ENCODE measurements at places on chromosomes 2 and 18. TPM values are rescaled to one million over a fixed set of nuclear protein-coding genes. Genes with fewer than 3 reads are reported as not detected.
A peak's percentile ranks its signal among the peaks of the same experiment; 100 is the strongest.

Gene RPS27A
- total RNA-seq = 1,784 TPM

Gene INPP5D
- 184 TPM for total RNA-seq

Gene ESPNL
- total RNA-seq = not detected

Gene SLC4A1AP
- total RNA-seq = 18.7 TPM

Gene VWA3B
- total RNA-seq = not detected

Gene IL1B
- 61.2 TPM for total RNA-seq

GRCh38 chr2:170361090-170361936, 183.4 kb downstream of the MYO3B start:
- peak; percentile 36 for DNase-seq

DNA sequence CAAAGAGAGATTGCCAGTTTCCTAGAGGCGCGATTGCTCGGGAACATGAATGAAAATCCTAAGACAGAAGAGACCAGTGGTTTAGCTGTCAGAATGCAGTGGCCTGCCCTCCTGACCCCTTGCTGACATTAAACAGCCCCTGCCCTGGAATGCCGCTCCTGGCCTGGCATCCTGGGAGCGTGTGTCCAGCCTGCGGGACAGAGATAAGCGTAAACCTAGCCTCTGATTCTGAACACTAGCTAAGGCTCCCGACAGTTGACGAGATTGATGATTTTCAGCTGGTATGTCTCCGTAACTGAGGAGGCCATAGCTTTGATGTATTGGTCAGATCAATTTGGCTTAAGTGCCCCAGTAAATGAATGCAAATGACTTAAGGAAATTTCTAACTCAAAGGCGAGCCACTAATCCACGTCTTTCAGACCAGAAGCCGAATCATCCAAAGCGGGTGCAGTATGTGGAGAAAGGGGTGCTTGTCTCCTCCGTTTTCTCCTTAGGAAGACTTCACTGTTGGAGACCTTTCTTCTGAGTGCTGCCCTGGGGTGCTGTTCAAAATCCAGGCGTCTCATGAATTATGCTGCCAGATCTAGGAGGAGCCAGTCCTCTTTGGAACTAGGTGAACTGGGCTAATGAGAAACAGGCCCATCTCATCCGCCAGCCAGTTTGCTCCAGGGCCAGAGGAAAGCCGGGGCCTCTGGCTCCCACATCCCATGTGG, 142.5 kb upstream of the L3MBTL4 start:
- no peak for DNase-seq

DNA sequence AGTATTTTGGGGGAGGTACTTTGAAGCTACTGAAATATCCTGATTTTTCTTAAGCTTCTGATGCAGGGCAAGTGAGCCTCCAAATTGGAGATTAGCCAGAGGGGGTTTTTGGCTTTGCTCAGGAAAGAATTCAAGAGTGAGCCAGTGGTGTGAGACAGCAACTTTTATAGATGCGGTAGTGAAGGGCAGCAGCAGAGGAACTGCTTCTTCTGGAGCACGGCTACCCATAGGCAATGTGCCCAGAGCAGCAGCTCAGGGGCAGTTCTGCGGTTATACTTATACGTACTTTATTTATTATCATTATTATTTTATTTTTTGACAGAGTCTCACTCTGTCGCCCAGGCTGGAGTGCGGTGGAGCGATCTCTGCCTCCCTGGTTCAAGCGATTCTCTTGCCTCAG, 19.8 kb upstream of the NT5DC4 start:
- no peak for DNase-seq

- no peak for DNase-seq
Measured at GRCh38 chr2:227035711-227036367, 128.2 kb downstream of the COL4A4 start.

DNA sequence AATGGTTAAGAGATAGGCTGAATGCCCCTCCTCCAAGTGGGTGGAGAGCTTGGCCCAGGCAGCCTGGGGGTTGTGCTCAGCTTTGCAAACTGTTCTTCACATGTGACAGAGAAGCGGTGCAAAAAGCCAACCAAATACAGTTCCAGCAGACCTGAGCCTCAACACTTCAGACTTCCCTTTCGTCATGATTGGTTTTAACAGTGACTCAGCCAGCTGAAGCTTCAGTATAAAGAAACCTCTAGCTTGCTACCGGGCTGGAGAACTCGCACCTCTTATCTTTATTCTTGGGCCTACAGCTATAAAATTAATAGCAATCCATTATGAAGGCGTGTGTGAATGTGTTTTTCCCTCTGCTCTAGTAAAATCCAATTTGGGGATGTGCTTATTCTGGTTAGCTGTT, 20.0 kb downstream of the SETBP1 start:
- DNase-seq = no peak

DNA sequence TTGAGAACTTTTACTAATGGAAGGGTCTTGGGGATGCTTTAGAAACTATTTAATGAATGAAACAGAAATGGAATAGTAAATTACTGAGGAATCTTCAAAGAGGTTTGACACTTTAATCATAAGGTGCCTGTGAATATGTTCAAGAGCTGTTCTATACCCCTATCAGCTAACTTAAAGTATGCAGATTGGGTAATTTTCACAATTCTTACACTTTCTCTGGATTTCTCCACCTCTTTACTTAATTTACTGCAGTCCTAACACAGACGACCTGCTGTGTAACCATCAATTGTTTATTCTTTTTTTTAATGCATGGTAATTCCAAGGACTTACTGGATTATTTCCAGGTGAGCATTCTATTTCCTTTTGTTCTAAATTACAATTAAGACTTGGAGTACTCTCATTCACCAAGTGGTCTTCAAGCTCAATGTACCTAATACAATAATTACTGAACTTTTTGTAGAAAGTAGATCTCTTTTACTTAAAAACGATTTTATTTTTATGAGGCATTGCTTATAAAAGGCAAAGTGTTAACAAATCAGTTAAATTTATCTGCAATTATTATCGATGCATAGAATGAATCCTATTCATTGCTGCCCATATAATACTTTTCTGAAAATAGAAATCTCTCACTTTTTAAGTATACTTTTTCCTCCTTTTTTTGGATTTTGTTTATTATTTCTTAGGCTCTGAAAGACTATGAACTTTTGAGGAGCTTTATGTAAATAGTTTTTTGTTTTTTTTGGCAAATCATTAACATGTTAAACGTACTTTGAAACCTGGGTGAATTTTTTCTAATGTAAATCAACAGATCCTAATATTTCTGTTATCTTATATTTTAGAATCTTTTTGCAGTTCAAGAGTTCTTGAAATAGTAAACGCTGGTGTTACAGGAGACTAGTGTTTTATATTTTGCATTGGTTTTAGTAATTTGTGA, 5.5 kb downstream of the VSNL1 start:
- DNase-seq = no peak

GRCh38 chr2:180033993-180034894, 27.1 kb upstream of the CWC22 start:
- no peak for DNase-seq

DNA sequence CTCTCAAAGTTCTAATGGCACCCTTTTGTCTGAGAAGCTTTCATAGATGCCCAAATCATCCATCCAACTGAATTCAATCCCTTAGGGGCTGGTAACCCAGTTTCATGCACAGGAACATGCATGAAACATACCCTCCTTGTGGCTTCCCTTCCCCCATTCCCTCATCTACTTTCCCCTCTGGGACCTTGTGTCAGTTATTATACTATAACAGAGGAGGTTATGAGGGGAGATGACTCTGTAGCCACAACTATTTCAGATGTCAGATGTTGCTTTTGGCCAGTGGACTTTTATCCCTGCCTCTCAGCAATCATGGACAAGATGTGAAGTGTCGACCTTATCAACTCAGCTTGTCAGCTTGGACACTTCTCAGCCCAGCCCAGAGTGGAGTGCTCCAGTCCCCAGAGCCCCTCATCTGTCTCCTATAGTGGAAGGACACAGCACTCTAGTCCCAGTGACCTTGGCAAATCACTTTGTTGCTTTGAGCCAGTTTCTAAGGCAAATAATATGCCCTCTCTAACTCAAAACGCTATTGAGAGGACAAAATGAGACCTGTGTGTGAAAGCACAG, 8.4 kb downstream of the DHRS9 start:
- DNase-seq = no peak

DNA sequence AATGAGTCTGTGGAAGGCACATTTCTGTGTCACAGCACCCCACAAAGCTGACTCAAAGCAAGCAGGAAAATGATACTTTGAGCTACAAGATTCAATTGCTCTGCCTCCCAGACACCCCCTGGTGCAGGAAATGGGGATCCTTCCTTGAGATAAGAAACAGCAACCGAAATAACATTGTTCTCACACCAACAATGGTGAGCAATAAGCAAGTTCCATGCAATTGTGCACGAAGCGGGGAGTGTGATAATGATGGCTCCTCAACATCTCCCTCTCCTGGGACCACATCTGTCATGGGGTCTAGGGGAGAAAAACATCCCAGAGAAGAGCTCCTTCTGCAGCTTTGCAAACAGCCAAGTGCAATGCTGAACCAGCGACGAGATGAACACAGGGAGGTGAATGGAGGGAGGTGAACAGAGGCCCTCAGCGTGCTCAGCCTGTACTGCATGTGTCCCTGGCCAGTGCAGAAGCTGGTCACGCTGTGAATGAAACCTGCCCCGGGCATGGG, 67.7 kb downstream of the PDCL3 start:
- DNase-seq = no peak

DNA sequence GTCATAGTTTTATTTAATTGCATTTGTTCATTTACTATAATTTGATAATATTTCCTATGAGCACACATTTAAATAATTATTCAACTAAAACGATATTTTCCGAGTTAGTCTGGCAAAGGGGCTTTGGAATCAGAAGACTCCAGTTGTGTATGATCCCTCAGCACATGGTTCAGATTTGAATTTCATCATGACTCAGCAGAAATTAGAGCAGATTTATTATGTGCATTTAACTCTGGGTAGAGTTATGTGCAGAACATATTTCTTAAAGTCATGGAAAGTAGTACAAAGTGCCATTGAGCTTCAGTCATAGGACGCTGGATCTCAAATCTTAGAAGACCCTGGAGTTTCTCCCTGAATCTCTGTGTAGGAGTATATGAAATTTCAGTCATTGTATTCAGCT, 106.7 kb downstream of the ADCYAP1 start:
- DNase-seq = no peak

DNA sequence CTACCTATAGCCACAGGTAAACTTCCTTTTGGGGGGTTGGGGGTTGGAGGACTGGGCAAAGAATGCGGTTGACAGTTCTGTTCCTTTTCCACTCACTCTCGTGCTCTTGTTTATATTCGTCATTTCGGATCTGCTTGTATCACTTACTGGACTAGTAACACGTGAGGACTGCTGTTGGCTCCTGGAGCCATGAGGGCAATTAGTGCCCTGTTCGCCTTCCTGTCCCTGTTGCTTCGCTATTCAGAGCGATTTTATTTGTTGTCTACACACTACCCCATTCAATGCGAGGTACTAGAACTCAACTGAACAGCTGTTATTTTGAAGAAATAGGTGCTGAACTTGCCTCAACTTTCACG, 1.1 kb downstream of the KCNJ3 start:
- no peak for DNase-seq

GRCh38 chr2:132676999-132677398, 7.0 kb upstream of the LYPD1 start:
- no peak for DNase-seq

- DNase-seq = no peak
Measured at GRCh38 chr2:23838581-23838980, 88.3 kb downstream of the ATAD2B start.

DNA sequence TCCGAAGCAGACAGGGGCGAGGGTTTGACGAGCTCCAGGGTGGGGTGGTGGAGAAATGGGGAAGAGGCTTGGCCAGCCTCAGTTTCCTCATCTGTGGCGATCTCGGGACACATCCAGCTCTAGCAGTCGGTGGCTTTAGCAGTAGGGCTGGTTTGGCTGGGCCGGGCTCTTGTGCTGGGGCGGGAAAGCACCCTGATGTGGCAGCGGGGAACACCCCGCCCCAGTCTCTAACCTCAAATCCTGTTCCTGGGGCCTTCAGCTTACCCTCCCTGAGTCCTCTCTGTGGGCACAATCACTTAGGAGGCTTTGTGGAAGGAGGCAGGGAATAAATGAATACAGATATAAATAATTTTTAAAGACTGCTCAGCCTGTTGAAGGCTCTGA, 26.5 kb upstream of the MCFD2 start:
- peak; percentile 69 for DNase-seq
